ENCODE measurements at places on chromosomes 5 and 9. TPM values are rescaled to one million over a fixed set of nuclear protein-coding genes. Genes with fewer than 3 reads are reported as not detected.
A peak's percentile ranks its signal among the peaks of the same experiment; 100 is the strongest.

DNA sequence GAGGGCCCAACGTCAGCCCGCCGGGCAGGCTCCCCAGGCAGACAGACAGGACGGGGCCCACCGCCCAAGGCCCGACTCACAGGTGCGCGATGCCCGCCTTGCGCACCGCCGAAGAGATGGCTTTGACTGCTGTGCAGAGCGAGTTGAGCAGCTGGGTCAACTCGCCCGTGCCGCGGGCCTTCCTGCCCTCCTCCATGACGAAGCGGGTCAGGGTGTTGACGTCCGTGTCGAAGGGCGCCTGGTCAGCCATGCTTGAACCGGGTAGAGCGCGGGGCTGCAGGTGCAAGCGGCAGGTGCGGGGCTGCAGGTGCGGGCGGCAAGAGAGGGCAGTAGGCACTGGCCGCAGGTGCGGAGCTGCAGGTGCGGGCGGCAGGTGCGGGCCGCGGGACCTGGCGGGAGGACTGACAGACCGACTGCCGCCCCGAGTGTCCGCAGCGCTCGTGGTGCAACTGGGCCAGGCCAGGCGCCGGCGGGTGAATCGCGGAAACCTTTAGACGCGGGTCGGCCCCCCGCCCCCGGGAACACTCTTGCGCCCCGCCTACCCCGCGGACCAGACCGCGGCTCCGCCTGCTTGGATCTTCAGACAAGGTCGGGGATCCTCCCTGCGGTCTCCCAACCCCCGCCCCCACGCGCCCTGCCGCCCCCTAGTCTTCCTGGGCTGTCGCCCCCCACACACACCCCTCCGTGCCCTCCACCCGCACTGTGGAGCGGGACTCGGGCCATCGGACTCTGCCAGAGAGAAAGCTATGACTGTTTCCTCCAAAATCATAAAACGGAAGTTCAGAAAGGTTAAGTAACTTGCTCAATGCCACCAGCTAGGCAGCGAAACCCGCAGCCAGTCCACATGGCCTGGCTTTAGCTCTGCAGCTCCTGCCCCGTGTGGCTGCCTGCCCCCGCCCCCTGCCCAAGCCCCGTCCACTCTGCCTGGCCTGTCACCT lies at the start of gene FBP1:
Gene FBP1, minus strand, starts transcription at position 458 of the 938 bp plus-strand sequence. Its CDS starts 208 bp downstream, at position 250.
- H3K27me3 ChIP-seq = peaks cover 13% of the 10 kb centered on the region
- peak within 1 kb of the TSS; percentile 84 for H3K4me3 ChIP-seq
- H3K27ac ChIP-seq = peak within 1 kb of the TSS; percentile 56

DNA sequence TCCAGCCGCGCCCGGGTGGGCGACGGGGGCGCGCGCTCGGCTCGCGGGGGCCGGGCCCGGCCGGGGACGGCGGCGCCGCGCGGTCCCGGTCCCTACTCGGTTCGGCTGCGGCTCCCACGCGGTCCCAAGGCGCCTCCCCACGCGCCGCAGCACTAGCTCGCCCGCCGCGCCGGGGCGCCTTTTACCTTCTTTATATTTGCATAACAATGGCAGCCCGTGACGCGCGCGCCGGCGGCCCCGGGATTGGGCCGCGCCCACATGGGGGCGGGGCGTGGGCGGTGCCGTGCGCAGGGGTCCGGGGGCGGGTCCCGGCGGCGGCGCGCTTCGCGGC lies at the start of gene NRARP:
Gene NRARP, minus strand, starts transcription at position 154 of the 331 bp plus-strand sequence. CDS start 343 bp downstream, outside the sequence.
- H3K27me3 ChIP-seq = no peaks in the 10 kb centered on the region
- peak within 1 kb of the TSS; percentile 81 for H3K4me3 ChIP-seq
- no peak within 1 kb of the TSS for H3K27ac ChIP-seq
- peaks cover 45% of the 10 kb centered on the region for H3K36me3 ChIP-seq
- peak; percentile 90 for DNase-seq

Gene FOXD4L3
- 1.2 TPM for total RNA-seq

Gene PTGES2
- 137 TPM for total RNA-seq

DNA sequence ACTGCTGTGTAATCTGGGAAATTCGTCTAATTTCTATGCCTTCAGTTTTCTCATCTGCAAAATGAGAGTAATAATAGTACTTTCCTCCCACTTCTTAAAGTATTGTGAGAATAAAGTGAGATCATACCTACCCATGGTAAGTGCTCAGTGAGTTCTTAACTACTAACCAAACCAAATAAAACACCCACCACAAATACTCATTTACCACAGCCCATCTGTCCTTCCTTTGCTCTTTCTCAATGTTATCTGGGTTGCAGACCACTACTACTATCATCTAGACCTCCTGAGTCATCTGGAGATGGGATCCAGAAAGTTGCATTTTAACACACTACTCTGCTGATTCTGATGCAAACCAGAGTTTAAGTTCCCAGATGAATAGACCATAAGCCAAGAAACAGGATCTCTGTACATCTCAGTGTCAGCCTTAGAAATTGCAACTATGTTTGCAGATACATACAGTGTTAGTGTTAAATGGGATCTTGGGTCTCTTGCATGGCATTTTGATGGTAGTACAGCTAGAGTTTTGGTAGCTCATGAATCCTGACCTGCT lies 105.4 kb upstream of the ATP10B start:
- peaks cover under 1% of the 10 kb centered on the region for H3K27me3 ChIP-seq
- H3K36me3 ChIP-seq = no peaks in the 10 kb centered on the region
- H3K4me1 ChIP-seq = no peaks in the 10 kb centered on the region
- no peak for DNase-seq

Measured in Calu3 (cell line).